ENCODE measurements at places on chromosomes 13 and 19.

DNA sequence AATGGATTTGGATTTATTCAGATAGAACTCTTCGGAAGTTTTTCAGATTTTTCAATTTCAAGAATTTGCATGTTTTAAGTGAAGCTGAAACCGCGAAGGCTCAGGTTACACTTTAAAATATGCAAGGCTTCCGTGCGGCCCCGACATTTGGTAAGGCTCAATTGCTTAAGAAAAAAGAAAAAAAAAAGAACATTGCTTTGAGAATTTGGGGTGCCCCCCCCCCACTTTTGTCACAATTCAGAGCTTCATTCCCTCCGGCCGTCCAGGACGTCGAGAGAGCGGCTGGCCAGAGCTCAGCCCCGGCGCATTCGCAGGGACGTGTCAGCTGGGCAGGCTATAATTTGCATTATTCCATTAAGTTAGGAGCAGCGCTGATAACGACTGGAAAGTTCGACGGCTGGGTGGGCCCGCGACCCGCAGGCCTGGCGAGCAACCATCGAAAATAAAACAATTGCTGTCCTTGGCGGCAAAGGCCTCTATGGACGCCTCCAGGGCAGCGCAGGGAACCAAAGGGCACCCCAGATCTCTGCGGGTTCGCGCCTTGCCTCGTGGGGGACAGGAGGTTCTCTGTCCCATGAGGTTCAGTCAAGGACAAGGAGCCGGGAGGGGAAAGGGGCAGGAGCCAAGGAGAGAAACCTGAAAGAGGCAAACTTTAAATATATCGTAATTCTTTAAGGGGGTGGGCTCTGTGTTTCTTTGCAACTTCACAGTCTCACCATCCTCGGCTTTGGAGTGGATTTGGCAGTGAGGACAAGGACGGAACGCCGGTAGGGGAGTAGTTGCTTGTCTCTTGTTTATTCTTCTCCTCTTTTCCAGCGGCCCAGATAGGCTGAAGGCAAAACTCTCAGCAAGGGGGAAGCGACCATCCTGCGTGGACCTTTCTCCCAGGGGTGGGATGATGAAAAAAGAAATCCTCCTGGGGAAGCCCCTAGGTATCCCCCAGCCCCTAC lies 7.0 kb downstream of the SOX21 start:
- no peak for DNase-seq

- DNase-seq: no peak
Observed at GRCh38 chr13:38365661-38366060, 16.0 kb downstream of the UFM1 start.

DNA sequence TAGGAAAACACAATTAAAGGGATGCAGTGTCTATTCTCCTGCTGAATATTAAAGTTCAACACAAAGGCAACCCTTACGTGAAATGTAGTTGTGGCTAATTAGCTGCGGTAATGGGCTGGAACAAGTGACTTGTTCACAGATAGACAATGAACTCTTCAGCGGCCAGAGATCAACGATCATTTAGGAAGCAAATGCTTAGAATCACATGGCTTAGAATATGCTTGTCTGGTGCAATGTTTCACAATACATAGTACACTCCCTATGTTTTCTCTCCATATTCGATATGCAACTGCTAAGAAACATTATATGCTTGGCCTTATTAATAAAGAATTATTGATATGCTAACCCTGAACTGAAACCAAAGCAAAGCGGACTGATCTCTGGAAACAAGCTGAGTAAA lies 25.7 kb upstream of the MTUS2 start:
- DNase-seq: no peak

DNA sequence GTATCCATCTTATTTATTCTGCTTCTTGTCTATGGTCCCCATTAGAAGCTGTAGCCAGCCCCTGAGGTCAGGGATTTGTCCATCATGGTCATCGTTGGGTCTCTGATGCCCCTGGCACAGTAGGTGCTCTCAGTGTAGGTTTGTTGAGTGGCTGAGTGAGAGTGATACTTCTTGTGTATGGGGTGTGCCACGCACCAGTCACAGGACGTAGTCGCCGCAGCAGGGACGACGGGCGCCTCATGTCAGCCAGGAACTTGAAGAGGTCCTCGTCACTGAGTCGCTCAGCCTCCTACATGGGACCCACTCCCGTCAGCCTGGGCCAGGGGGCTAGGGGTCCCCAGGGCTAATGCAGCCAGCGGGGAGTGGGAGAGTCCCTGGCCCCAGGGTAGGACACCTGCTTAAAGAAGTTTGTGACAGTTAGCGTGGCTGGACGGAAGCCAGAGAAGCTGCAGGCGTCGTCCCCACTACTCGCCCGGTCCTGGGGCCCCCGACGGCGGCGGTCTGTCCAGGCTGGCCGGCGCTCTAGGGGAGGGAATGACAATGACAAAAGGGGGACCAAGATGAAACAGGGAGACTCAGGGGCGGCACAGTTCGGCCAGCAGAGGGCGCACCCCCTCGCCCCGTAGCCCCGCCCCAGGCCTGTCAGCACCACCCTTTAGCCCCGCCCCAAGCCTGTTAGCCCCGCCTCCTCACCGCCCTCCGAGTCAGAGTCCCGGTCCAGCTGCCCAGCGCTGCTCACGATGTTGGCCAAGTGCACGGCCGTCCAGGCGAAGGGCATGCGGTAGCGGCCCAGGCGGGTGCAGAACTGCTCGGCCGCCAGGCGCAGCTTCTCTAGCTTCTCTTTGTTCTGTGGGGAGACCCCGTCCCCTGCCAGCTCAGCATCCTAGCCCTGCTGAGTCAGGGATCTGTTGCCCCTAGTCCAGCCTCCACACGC lies 3.7 kb downstream of the ANGPTL8 start:
- peak; percentile 55 for DNase-seq

- no peak for DNase-seq
Observed at GRCh38 chr13:110422913-110423688, 116.0 kb downstream of the COL4A2 start.

DNA sequence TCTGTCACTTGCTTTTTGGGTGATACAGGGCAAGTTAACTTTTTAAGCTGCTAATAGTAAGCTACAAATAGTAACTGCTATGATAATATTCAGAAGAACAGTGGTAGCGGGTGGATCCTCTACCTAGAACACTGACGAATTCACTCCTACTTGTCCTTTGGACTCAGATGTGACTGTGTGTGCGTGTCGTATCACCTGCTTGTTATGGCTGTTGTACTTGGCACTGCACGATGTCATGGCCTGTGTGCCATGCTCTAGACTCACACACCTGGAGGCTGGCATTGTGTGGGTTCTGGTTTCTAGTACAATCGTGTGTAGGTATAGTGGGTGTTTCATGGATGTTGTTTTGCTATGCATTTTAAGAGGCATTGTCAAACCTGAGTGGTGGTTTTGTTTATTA lies 130.8 kb downstream of the ATP8A2 start:
- no peak for DNase-seq

DNA sequence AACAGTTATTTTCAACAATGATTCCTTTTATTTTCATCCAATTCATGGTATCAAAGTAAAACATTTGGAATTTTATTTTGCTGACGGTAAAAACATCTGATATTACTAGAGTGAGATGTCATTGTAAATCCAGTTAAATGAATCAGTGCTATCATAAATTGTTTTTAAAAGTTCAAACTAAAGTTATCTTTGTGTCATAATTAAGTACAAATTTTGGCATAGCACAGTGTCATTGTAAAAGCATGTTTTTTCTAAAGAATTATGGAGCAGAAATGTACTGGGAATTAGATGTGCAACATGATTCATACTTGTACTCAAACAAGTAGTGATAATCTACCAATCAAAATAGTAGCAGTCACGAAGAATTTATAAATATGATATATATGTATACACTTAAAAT lies 92.8 kb downstream of the FAM216B start:
- DNase-seq: no peak

DNA sequence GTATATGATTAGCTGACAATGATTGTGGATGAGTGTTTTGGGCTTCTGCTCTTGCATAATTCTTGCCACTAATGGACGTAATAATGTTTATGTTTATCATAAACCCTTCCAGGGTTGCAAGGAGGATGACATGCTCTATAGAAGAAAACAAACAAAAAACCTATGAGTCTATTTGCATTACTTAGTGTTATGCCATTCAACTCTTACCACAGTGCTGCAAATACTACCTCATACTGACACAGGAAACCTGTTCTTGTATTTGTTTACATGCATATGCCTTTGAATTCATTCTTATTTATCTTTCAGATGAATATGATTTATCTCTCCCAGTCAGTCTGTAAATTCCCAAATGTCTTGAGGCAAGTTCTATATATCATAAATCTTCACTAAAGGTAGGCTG lies 39.6 kb upstream of the FREM2 start:
- DNase-seq: no peak

GRCh38 chr13:41820581-41821237 lies 140.2 kb downstream of the VWA8 start:
- DNase-seq: no peak

GRCh38 chr19:38661996-38662395 lies 14.5 kb downstream of the ACTN4 start:
- no peak for DNase-seq

- peak; percentile 63 for DNase-seq
Observed at GRCh38 chr19:47863514-47863936, 4.5 kb downstream of the TPRX2 start.

DNA sequence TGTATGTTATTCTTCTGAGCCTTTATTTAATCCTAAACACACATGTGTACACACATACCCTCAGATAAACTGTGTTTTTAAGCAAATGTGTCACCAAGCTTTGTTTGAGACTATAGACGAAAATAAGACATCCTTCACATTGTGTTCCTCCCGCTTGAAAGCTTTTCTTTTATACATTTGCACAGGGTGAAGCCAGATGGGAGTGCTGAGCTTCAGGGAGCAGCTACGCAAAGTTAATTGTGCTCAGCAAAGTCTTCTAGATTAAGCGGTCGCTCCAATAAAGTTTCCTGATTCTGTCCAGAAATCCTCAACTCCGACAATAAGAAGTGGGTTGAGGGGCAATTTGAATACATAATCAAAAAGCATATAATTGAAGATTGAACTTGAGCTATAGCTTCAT lies 117.2 kb upstream of the ARGLU1 start:
- DNase-seq: no peak

DNA sequence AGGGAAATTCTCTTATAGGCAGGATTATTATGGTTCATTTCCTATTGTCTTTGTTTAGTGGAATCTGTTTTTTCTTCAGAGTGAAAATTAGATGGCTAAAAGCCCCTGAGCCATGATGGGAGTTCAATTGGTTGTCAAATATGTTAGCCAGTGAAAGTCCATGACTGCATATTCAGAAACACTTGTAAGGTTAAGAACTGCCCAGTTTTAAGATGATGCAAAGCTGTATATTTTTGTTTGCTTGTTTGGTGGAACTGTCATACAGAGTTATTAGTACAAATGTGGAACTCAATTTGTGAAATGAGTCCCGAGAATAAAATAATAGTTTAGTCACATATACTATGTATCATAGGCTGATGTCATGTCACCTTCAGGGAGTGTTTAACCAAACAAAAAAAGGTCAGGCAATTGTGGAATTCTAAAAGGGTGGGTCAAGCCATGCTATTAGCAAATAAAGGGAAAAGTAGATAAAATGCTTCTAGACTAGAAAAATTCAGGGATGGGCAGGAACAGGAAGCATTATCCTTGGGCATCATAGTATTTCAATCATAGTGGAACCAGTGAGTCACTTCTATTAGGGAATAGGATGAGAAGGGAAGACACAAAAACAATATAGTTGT lies 248.3 kb upstream of the SLITRK1 start:
- no peak for DNase-seq

GRCh38 chr13:99062593-99062992 lies 84.7 kb upstream of the DOCK9 start:
- DNase-seq: no peak

DNA sequence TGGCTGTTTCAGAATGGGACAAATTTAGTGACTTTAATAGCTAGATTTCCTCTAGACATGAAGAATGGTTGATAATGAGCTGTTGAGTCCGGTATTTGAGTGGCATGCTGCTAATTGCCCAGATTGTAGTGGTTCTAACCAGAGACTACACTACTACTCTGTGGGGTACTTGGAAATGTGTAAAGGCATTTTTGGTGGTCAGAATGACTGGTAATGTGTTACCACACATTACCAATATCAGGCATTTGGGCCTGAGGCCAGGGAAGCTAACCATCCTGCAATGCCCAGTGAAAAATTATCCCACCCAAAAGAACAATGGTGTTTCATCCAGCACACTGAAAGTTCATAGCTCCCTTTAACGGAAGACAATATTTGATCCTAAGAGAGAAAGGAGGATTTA lies 17.5 kb upstream of the N4BP2L1 start:
- DNase-seq: no peak

GRCh38 chr13:114162533-114162922 lies 16.5 kb upstream of the CFAP97D2 start:
- no peak for DNase-seq

- DNase-seq: no peak
Observed at GRCh38 chr19:11198175-11198534, 810 bp upstream of the KANK2 start.

GRCh38 chr19:12117201-12117970 lies 22.8 kb downstream of the ZNF20 start:
- DNase-seq: no peak

DNA sequence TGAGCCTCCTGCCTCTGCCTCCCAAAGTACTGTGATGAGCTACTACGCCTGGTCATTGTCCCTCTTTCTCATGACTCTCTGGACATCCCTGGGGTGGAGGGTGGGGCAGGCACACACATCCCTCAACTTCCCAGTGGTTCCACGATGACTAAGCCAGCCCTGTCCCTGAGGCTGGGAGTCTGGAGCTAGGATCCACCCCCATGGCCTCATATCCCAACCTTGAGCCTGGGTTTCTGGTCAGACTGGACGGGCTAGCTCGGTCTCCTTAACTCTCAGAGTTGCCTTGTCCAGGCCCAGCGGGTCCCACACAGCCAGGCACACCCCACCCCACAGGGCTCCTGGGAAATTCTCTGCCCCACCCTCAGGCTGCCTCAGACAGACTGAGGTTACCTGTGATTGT lies 19.6 kb downstream of the IER2 start:
- no peak for DNase-seq

DNA sequence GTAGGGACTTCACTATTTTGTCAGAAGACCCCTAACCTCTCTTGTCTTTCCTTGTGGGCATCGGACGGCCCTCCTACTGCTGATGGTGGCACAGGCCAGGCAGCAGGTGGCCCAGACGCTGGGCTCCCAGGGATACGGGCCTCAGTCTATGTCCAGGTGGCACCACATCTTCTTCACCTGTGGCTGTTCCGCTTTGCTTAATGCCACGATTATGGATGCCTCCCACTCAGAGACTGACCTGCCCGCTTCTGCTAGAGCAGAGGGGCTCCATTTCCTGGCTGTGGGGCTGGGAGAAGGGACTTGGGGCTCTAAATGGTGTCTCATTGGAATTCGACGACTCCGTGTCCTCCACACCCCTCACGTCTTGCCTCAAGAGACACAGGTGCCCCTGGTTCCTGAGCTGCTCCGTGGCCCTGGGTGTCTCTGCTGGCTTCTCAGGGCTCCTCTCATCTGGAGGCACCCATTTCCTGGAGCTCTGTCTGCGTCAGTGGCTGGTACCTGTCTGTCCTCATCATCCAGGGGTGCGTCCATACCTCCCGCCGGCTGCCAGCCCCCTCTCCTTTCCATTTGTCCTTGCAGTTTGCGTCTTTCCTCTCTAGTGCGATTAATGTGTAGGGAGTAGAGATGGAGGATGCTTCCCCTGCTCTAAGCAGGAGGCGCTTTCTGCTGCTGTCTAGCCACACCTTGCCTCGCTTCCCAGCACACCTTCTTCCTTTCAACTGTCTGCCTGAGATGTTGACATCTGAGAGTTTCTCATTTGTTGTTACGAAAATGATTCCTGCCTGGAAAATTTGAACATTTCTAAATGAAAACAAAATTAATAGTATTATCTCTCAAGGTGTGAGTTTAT lies 63.4 kb downstream of the TEX29 start:
- no peak for DNase-seq
